Activated CD4-positive, alpha-beta T cell treated with anti-CD3 and anti-CD28 coated beads, Interleukin-10, Interleukin-2, amounts not matched to agents 100 ng/mL and 50 ng/mL, durations not matched to agents 16 hours and 8 hours (primary cell): ENCODE measurements at places on chromosomes 3 and 15.

DNA sequence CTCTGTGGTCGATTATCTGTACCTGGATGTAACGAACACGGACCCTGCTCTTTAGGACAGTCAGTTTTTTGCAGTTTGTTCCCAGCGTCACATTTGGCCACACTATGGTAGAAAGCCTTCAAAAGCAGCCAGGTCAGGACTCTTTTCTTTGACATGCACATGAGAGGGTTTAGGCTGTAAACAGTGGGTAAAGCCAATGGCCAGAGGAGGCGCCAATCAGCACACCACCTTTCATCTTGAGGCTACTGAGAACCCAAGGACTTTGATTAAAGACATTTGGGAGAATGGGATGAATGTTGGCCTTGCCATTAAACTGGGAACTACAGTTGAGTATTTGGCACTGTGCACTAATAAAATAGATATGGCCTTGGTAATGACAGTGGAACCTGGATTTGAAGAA, 225.9 kb downstream of the OXSM start:
- DNase-seq: no peak

GRCh38 chr3:173870976-173871375, 473.4 kb downstream of the NLGN1 start:
- DNase-seq: no peak

DNA sequence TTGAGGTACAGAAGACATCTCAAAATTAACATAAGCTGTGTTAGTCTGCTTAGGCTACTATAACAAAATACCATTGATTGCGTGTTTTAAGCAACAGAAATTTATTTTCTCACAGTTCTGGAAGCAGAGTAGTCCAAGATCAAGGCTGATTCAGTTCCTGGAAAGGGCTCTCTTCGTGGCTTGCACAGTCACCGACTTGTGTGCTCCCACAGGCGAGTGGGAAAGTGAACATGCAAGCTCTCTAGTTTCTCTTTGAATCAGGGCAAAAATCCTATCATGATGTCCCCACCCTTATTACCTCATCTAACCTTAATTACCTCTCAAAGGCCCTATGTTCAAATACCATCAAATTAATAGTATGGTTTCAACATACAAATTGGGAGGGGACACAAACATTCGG, 505.9 kb downstream of the ZIC1 start:
- DNase-seq: peak; percentile 18

DNA sequence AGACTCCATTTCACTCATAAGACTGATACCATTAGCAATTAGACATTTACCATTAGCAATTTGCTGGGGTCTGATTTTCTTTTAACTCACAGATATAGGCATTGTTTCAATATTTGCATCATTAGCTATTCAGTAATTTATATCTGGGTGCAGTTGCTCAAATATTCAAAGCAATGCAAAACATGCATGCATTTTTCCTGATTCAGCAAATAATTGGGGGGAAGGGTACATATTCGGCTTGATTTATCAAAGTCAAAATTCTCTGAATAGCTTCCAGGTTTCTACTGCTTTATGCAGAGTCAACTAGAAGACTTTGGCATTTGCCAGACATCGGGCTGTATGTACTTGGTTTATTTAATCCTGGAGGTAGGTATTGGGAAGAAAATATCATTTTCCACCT, 315.6 kb upstream of the NR2F2 start:
- no peak for DNase-seq

DNA sequence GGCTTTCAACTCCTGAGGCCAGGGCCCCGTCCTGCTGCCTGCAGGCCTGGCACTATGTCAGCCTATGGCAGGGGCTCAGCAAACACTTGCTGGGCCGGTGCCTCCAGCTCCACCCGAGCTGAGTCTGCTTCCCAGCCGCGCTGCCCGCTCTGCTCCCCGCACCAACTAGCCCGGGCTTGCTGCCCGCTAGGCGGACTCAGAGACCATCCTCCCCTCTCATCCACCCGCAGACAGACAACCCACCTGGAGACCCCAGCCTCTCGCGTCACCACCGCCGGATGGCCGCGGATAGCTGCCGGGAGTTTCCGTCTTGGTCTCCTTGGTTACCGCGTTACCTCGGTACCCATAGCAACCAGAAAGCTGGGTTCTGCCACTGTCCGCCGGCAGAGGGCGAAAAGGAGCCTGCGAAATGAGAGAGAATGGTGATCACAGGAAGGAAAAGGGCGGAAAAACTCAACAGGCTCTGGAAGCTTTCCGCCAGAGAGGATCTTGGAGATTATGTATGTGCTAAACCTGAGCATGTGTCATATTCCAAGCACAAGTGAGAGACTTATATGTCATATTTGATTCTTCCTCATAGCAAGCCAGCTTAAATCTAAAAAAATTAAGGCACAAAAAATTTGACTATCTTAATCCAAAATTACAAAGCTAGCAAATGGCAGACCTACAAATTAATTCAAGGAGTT, at the start of gene ZBBX:
Gene ZBBX (minus strand): TSS at position 294 of the 686 bp plus-strand sequence. CDS start 7,396 bp downstream, outside the sequence.
- peak; percentile 88 for DNase-seq

DNA sequence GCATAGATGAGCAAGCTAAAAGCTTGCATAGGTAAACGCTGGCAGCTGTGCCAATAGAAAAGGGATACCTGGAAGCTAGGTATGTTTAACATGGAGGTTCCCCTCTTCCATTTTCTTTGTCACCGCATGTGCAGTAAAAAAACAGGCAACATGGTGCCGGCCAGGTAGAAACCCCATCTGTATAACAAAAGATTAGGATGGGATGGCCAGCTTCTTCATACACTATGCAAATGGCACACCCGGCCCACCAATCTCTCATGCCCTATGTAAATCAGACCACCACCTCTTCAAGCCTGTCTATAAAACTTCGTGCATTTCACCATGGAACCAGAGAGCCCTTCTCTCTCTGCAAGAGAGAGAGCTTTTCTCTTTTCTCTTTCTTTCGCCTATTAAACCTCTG, 224.3 kb upstream of the P2RY1 start:
- DNase-seq: no peak

GRCh38 chr15:48032911-48033310, 87.9 kb upstream of the SLC24A5 start:
- DNase-seq: no peak

GRCh38 chr3:113070681-113071113, 79.9 kb downstream of the GTPBP8 start:
- no peak for DNase-seq

GRCh38 chr15:53525894-53526293, 233.6 kb downstream of the WDR72 start:
- no peak for DNase-seq

- peak; percentile 49 for DNase-seq
Observed at GRCh38 chr15:22265056-22265945, 185.0 kb downstream of the OR4M2 start.

DNA sequence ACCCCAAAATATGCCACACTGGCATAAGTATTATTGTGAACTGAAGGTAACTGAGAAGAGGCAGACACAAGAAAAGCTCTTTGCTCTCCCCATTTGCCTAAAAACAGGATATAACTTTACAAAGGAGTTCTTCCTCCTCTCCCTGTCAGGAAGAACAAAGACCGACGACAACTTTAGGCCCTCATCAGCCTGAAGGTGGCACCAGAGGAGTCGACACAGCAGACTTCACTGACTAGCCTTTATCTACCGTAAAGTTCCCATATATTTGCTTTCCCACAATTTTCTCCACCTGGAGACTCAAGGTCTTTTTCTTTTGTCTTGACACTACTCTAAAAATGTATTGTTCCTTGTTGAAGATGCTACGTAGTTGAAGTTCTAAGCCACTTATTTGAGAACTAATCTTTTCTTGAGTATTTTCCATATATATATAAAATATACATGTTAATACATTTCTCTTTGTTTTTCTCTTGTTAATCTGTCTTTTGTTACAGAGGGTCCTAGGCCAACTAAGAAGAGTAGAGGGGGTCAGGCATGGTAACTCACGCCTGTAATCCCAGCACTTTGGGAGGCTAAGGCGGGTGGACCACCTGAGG, 16.2 kb upstream of the XIRP1 start:
- DNase-seq: peak; percentile 50

- peak; percentile 78 for DNase-seq
Observed at GRCh38 chr15:66387163-66388042, 691 bp downstream of the MAP2K1 start.

- DNase-seq: no peak
Observed at GRCh38 chr3:65497846-65498245, 540.9 kb downstream of the MAGI1 start.

GRCh38 chr3:186909078-186909853, 21.1 kb upstream of the ST6GAL1 start:
- peak; percentile 85 for DNase-seq

DNA sequence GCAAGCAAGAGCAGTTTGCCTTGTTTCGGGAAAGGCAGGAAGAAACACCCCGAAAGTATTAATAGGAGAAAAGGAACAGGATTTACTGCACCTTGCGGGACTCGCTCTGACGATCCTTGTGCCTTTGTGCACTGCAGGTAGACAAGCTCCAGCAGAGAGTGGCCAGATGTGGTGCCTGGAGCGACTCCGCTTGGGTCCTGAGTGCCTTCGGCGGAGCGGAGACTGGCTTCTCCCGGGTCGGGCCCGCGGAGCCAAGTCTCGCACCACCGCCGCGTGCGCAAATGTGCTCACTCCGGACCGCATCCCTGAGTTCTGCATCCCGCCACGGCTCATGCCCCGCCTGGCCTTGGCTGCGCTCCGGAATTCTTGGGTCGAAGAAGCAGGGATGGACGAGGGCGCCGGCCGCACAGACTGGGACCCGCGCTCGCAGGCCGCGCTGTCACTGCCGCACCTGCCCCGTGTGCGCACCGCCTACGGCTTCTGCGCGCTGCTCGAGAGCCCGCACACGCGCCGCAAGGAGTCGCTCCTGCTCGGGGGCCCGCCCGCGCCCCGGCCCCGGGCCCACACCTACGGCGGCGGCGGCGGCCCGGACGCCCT, 769 bp downstream of the C2CD4A start:
- DNase-seq: peak; percentile 24

DNA sequence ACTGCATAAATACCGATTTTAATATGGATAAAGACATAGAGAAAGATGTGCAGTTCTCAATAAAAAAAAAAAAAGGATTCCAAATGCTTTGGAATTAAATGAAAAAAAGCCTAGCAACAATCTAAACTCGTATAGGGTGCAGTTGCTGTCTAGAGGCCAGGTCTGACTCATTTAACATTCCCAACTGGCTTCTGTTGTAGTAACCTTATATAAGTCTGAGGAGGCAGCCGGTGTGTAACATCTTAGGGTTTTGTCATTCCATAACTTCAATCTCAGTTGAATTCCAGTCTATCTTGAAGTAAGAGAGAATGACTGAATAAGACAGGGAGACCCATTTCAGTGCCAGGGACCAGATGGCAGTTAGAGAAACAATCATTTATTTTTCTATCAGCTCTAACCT, 6.5 kb downstream of the PDCD10 start:
- DNase-seq: no peak

DNA sequence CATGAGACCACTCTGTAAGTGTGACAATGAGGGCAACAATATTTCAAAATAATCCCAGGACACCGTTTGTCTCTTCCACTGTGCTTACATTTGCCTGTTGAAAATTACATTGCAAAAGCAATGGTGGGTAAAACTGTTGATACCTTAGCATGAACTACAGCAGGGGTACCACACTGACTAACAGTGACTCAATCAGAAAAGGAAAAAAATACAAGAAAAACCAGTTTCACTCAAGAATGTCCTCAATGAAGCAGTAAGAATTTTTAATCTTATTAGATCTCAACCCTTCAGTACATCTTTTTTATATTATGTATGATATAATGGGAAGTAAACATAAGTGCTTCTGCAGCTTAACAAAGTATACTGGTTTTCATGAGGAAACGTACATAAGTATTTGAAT, 1.6 kb upstream of the CCDC54 start:
- DNase-seq: no peak

DNA sequence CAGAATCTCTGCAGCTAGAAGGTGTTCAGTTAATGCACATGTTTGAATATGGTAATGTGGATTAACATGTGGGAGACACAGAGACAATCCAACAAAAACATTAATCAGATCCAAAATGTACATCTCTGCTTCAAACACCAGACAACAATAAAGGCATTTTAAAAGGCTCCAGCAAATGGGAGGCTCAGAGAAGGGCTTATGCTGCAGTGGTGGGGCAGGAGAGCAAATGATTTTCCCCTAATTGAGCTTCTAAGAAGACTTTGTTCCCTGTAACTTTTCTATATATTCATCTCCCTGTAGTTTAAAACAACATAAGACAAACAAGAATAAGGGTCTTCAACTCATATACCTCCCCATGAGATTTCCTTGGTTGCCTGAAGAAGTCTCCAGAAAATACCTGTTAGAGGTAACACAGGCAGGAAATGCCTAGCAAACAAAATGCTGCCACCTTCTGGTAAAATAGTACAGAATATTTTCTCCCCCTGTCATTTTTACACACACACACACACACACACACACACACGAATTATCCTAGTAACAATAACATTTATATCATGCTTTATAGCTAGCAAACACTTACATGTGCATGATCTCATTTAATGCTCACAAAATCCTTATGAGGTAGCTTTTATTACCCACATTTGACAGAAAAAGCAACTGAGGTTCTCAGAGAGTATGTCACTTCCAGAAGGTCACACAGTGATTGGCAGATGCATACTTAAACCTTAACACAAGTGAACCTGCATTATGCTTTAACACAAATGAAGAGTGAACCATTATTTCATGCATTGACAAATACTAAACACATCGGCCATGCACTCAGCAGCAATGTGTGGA, 123.4 kb upstream of the MB21D2 start:
- DNase-seq: peak; percentile 58

GRCh38 chr3:10357592-10358308, 36.8 kb upstream of the SEC13 start:
- DNase-seq: peak; percentile 19

GRCh38 chr3:37852771-37853170, 8.9 kb upstream of the CTDSPL start:
- DNase-seq: no peak

- peak; percentile 58 for DNase-seq
Observed at GRCh38 chr15:57866149-57866736, 159.7 kb downstream of the POLR2M start.

GRCh38 chr3:194960446-194961032, 274.9 kb downstream of the FAM43A start:
- no peak for DNase-seq

- no peak for DNase-seq
Observed at GRCh38 chr3:43199645-43200306, 86.6 kb upstream of the SNRK start.

GRCh38 chr15:41971895-41972252, 483 bp downstream of the EHD4 start:
- DNase-seq: no peak

GRCh38 chr15:39488516-39488915, 92.4 kb upstream of the THBS1 start:
- DNase-seq: no peak

GRCh38 chr3:167051421-167051820, 328.7 kb downstream of the ZBBX start:
- no peak for DNase-seq

GRCh38 chr15:101381671-101382212, 86.7 kb upstream of the SNRPA1 start:
- no peak for DNase-seq
